Keratinocyte (primary cell): ENCODE measurements at places on chromosomes 12 and 14.
A peak's percentile ranks its signal among the peaks of the same experiment; 100 is the strongest.

DNA sequence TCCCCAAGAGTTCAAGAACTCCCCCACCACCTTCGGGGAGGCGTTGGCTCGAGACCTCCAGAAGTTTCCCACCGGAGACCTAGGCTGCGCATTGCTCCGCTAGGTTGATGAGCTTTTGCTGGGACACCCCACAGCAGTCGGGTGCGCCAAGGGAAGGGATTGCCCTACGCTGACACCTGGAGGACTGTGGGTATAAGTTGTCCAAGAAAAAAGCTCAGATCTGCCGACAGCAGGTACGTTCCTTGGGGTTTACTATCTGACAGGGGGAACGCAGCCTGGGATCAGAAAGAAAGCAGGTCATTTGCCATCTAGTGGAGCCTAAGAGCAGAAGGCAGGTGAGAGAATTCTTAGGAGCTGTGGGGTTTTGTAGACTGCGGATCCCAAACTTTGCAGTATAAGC is 98.8 kb downstream of the FRMD6 start:
- DNase-seq: no peak

DNA sequence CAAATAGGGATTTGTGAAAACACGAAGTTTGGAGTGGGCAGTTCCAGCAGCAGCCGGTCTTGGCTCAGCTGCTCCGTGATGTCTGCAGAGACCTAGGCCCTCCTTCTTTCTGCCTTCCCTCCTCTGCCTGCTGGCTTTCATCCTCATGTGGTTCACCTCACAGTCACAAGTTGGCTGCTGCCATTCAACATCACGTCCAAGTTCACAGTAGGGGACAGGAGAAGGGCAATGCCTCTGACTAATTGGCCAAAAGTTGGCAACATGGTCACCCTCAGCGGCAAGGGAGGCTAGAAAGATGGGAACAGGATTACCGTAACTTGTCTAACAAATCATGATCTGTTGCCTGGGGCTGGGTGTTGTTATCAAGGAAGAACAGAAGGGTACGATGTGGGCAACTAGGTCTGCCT is 7.8 kb upstream of the CACNA2D4 start:
- no peak for DNase-seq

DNA sequence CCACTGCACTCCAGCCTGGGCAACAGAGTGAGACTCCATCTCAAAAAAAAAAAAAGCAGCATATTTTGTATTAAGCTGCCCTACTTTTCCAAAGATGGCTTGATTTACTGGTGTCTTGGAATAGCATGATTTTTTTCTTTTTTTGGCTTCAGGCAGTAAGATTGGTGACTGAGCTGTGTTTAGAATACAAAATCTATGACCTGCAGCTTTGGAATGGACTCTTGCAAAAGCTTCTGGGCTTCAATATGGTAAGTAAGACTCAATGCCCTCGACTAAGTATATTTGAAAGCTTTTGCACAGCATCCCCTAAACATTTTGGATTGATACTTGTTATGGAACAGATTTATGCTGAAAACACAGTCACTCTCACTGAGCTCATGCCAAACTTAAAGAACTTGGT is 87.8 kb downstream of the KNTC1 start:
- no peak for DNase-seq

- no peak for DNase-seq
Observed at GRCh38 chr14:22221508-22221907, 367.5 kb downstream of the DAD1 start.

DNA sequence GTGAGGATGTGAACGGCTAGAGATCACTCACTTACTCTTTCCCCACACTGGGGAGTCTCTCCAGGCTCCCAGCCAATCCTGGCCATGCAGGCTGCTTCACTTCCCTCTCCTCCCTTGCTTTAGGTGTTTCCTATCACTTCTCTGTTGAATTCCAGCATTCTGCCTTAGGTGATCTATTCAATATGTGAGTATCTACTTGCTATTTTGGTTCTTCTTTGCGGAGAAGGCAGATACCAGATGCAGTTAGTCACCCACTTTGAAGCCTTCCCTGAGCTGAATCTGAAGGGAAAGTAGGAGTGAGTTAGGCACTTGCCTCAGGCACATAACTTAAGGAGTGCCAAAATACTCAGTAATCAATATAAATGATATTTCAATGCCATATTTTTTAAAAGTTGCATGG is 36.0 kb upstream of the FAR2 start:
- peak; percentile 80 for DNase-seq

DNA sequence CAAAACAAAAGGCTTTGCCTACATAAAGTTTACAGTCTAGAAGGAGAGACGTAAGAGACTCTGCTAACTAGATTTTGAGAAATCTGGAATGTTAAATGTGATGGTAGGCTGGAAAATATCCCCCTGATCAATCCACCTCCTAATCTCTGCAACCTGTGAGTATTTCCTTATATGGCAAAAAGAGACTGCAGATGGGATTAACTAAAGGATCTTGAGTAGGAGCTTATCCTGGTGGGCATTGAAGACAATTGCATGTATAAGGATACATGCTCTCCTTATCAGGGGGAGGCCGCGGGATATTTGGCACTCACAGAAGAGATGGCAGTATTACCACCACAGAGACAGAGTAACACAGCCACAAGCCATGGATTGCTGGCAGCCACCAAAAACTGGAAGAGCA is 95.2 kb downstream of the EGLN3 start:
- DNase-seq: no peak

GRCh38 chr12:59164226-59164625 is 243.9 kb upstream of the LRIG3 start:
- no peak for DNase-seq

DNA sequence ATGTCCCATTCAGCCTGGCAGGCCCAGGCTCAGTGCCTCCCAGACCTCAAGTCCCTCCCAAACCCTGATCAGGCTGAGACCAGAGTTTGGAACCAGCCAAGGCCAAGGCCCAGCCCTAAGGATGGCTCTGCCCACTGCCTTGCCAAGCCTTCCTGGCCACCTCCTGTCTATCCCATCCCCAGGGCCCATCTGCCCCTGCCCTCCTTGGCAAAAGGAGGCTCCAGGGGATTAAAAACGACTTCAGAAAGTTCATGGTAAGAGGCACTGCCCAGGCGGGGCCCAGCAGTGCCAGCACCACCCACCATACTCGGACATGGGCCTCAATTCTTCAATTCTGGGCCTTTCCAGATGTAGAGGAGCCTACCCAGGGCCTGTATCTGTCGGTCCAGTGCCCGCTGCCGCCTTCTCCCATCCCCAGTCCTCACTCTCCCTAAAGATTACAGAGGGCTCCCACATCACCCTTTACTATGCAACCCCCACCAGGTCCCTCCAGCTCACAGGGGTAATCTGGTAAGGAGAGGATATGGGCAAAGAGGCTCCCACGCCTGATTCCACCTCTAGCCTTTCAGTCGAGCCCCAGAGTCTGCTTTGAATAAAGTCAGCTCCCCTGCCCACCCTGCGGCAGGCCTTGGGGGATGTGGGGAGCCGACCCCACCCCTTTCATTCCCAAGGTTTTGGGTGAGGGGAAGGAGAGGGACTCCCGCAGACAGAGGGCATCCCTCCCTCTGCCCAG is 932 bp downstream of the ADCY6 start:
- DNase-seq: no peak

DNA sequence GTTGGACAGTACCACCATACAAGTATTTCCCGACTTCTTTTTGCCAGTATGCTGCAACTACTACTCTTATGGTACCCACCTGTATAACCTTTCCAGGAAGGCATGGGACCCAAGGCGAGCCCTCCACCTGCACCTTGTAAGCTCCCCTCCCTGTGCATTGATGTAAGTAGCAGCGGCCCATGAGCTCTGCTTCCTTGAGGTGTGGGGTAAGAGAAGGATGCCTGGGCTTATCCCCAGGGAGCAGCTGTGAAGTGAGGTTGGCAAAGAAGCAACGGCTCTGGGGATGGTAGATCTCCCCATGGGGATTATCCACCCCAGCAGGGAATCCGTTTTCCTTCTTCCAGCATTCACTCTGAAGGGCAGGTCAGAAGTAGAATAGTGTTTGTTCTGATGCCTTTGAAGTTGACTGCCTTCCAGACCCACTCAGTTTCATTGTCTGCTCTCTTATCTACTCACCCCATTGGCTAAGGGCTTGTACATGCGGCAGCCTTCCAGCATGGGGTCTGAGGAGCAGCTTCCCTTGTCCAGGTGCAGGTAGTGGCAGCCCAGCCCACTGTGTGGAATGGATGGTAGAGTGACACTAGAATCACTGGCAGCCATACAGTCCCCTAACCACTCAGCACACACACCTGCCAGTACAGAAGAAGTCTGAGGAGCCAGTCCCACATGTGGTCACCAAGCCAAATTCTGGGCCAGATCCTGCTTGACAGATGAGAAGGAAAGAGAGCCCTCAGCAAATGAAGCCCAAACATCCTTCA is 3.4 kb downstream of the CIROP start:
- no peak for DNase-seq

- no peak for DNase-seq
Observed at GRCh38 chr14:93938751-93939303, 11.7 kb downstream of the FAM181A start.

GRCh38 chr12:127448906-127449305 is 818.1 kb upstream of the TMEM132C start:
- DNase-seq: no peak

DNA sequence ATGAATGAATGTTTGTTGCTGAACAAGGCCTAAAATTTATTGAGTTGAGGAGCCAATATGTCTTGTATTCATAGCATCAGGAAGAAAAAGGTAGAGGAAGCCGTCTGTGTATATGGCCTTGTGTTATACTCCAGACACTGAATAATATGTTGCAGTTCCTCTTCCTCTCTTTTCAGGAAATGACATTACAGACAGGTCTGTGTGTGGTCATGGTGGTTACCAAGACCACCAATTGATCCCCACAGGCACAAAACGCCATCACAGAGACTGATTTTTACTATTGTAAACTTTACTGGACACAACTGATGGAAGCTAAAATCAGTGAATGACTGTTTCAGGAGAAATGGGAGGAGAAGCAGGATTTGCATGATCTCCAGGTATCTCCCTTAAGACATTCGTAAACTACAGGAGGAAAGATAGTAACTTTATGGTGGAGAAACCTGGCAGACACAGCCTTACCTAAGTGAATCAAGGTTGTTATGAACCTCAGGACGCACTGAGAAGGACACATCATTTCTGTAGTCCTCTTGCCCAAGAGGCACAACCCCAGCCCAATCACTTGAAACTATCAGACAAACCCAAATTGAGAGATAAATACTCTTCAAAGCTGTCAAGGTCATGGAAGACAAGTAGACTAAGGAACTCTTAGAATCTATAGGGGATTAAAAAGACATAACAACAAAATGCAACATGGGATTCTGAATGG is 334.1 kb upstream of the RGS6 start:
- DNase-seq: no peak

GRCh38 chr12:108214486-108214885 is 85.4 kb downstream of the WSCD2 start:
- no peak for DNase-seq

- DNase-seq: no peak
Observed at GRCh38 chr12:92625639-92626310, 77.0 kb upstream of the PLEKHG7 start.

DNA sequence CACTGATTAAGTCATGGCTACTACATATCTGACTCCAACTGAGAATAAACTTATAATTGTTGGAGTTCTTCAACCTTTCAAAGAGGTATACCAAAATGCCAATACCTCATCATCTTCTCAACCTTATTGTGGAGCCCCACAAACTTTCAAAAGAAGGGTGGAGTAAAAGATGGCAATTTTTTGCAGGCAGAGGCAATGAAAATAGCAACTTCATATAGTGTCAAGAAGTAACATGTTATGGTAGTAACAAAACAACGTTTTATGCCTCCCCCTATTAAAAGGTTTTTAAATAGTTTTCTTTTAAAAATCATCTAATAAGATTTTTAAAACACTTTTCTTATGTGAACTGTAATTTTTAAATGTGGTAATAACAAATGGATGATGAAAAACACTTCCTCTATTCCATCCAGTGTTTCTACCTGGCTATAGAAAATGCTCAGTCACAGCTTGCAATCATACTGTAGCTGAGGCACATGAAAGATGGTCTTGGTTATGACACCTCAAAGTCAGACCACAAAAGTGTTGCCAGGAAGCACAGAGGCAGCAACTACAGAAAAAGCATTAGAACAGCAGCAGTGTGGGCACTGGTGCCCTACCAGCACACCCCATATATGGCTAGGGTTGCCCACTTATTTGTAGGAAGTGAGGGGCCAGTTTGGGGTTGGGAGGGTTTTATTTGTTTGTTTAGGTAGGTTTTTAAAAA is 7.0 kb downstream of the PPP1R12A start:
- DNase-seq: no peak

DNA sequence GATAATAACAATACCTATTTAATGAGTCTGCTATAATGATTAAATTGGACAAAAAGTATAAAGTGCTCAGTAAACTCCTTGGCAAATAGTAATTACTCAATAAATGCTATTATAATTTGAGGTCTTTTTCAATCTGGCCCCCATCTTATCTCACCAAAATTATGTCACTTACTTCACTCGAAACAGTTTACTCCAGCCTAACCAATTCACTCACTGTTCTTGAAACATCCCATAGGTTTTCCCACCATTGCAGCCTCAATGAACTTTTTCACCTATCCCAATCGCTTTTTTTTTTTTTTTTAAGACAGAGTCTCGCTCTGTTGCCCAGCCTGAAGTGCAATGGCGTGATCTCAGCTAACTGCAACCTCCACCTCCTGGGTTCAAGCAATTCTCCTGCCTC is 17.5 kb upstream of the PRKAG1 start:
- DNase-seq: no peak

- no peak for DNase-seq
Observed at GRCh38 chr12:4960030-4960429, 50.3 kb downstream of the KCNA1 start.

GRCh38 chr14:97771340-97772045 is 974.3 kb downstream of the VRK1 start:
- DNase-seq: peak; percentile 89

DNA sequence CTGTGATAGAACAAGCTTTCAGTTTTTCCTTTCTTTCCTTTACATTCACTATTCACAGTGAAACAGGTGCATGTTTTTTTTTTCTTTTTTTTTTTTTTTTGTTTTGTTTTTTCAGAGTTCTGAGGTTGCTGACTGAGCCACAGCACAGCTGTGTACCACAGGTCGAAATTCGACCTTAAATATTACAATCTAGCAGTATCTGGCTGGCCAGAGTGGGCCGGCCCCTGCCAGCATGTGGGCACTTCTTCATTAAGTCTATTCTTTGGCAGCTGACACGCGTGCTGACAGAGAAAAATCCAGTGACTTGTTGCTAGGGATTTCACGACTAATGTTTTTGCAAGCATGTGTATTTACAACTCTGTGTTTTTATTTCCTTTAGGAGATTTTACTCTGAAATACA is 33.9 kb downstream of the FBXO33 start:
- no peak for DNase-seq

DNA sequence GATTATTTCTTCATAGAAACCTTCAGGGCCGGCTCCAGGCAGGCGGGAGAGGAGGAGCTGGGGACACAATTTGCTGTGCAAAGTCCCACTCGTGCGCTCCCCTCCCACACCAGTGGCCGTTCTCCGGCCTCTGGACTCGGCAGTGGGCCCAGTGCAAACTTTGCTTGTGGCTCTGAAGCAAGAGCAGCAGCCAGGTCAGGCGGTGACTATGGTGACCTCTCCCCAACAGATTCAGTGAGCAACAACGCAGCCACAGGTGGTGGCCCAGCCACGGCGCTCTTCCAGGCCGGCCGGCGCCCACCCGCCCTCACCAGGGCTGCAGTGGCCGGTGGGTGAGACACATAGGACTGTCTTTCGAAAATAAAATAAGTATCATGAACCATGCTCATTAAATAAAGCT is 29.5 kb downstream of the VPS37B start:
- no peak for DNase-seq
